ENCODE measurements at places on chromosomes 5 and 9.

DNA sequence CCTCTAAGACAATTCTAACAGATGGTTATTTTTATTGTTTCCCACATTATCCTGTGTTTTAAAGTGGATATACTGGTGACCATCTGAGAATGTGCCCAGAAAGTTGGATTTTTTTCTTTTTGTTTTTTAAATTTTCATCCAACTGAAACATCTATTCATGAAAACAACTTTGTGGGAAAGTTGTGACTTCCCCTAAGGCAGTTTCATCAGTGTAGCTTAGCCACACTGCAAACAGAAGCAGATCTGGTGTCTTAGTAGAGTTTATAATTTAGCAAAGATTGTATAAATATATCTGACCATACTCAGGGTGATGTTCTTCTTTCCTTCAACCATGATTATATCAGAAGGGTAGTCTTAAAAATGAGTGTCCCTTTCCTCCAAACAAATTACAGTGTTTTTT, 1241.3 kb downstream of the MAT2B start:
- no peak for DNase-seq

GRCh38 chr9:109426626-109427402, 71.3 kb downstream of the PTPN3 start:
- DNase-seq: peak; percentile 60

DNA sequence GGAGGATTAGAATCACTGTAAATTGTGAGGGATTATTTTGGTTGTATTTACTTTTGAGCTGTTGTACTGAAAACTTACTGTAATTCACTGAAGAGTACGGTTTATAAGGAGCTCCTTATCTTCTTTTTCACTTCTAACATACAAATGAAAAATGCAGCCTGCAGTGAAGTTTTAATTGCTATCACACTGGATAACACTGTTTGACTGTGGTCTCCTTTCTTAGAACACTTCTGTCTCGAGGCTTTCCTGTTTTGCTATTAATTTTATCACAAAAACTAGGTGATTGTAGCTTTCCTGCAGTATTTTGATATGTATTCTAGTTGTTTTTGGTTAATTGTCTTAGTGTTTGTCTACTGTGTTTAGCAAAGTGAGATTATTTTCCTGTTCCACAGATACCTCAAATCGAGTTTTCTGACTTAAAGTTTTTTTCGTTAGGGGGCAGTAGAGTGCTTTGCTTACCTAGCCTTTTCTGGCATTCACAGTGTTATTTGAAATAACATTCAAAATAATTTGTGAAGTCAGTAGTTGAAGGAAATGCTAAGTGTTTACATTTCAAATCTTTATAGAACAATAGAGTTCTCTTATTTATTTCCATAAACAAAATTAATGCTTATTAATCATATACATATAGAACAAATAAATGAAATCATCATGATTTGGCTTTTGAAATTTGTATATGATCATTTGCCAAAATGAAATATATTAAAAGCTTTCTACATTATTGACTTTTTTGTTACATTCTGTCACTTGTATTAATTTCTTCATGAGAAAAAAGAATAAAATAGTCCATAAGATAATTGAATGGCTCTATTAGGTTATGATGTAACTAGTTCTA, 52.9 kb downstream of the COMMD10 start:
- peak; percentile 64 for DNase-seq

DNA sequence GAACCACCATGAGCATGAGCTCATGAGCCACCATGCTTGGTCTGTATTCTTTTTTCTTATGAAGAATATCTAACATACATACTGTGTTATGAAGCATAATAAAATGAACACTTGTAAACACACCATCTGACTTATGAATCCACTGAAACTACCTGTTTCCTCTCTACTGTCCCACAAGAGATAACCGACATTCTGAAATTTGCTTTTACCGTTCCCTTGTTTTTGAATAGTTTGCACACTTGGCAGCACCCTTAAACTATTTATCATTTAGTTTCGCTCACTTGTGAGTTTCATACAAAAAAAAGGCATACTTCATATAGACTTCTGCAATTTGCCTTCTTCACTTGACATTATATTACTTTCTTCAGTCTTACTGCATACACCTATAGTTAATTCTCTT, 8.9 kb downstream of the LARS1 start:
- DNase-seq: no peak

DNA sequence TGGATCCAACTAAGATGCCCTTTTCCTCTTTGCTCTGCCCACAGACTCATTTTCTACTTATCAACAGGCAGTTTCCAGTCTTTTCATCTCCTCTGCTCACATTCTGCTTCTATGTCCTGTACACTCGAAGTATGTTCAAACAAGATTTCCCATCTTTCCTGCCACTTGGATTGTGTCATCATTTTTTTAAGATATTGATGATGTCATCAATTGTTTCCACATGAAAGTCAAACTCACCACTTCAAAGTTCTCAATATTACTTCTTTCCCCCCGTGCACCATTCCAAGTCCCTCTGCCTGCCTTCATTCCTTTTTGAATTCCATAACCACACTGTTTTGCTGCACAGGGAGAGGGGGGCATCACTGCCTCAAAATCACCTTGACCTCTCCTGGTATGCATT, 175.0 kb upstream of the RFX3 start:
- no peak for DNase-seq

DNA sequence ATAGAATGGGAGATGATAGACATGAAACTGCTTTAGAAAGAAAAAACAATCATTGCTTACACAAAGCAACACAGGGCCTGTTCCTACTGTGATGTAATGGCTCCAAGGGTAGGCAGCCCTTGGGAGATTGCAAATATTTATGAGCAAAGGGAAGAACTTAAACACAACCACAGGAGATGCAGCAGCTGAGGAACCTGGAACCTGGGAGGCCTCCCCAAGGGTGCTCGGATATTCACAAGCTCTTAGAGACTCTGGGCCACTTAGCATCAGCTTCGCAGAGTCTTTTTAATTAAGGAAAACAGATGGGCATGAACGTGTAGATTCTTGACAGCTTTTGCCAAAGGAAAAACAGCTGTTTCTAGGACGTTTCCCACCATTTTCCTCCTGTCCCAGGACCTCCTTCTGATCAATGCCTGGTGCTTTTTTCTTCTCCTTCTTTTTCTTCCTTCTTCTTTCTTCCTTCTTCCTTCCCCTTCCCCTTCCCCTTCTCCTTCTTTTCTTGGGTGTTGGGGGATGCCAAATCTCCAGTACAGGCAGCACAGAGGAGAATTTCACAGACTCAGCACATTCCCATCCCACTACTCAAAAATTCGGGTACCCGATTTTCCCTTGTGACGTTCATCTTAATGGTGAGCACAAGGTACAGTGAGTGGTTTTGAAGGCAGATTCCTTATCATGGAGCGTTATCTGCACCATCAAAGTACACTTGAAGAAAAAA, 28.1 kb upstream of the TCF7 start:
- DNase-seq: no peak

- no peak for DNase-seq
These were observed 38.8 kb downstream of the FNIP1 start for GRCh38 chr5:131757830-131758519.

- DNase-seq: no peak
These were observed 409.3 kb upstream of the SLC24A2 start for GRCh38 chr9:20197976-20198685.

Measured in SK-MEL-5 (cell line).